ENCODE measurements at places on chromosomes 1 and 21.

GRCh38 chr1:59178339-59179187 lies 118.3 kb upstream of the FGGY start:
- no peak for DNase-seq

- DNase-seq = no peak
Observed at GRCh38 chr1:202112859-202113689, 9.6 kb upstream of the GPR37L1 start.

DNA sequence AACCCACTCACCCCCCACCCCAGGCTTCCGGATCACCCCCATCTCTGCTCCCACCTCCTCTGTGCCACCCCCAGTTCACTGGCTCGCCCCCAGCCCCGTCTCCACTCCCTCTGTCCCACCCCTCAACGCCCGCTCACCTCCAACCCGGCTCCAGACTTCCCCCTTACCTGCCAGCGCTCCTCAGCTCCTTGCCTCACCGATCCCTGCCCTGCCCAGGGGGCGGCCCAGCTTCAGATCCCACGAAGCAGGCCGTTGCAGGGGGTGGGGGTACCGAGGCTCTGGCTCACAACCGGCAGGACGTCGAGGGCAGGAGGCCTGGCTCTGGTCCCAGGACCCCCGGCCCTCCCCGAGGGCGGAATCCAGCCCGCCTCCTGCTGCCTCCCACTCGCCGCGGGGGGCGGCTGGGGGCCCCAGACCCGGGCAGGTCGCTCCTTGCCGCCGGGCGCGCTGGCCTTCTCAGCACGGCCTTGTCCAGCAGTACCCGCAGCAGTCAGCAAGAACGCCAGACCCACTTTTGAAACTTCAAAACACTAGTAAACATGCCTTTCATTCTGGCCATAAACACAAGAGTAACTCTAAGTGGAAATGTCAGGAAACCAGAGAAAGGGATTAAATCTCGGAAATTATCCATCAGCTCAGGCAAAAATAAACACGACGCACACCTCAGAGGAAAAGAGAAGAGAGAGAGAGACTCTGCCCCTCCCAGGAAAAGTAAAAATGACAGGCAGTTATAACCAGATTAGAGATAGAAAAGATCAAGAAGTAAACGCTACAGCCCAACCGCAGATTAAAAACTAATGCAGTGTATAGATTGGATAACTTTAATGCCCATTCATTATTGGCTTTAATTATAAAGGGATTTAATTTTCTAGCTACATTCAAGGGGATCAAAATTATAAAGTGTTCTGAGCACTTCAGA lies 1.0 kb upstream of the FAM89A start:
- DNase-seq = no peak

- no peak for DNase-seq
Observed at GRCh38 chr1:160168016-160168415, 16.6 kb downstream of the ATP1A4 start.

DNA sequence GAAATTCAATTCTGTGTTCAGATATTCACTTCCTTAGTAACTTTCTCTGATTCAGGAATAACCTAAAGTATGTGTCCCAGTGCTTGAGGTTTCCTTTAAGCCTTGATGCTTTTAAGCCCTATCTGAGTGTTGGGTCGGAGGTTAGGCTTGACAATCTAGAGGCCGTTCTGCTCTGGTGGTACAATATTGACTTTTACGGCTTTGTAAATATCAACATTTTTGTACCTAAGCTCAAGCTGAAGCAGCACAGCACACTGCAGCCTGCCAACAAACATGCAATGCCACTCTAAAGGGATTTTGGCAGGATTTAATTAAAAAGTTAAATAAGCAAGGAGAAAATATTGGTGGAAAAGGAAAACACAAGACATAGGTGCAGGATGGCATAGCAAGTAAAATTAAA lies 279.2 kb downstream of the NEGR1 start:
- no peak for DNase-seq

DNA sequence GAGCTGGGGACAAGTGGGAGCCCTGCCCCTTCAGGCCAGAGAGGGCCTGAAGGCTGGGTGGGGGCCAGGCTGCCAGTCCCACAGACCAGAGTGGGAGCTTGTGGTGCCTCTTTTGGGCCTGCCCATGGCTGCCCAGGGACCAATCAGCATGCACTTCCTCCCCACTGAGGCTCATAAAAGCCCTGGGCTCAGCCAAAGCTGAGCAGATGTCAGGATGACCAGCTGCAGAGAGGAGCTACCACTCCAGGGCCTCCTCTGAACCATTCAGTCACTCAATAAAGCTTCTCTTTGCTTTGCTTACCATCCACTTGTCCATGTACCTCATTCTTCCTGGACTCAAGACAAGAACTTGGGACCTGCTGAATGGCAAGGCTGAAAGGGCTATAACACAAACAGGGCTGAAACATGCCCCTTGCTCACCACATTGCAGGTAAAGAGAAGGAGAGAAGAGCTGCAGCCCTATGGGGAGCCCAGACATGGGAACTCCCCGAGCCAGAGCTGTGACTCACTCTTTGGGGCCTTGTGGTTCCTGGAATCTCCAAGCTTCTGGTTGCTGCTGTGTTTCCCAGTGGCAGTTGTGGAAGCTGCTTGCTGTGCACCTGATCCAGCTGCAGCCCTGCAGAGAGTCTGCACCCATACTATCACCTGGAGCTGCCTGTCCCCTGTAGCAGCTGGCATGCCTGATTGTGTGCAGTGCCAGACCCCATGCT lies 82.0 kb downstream of the OLFML3 start:
- no peak for DNase-seq

DNA sequence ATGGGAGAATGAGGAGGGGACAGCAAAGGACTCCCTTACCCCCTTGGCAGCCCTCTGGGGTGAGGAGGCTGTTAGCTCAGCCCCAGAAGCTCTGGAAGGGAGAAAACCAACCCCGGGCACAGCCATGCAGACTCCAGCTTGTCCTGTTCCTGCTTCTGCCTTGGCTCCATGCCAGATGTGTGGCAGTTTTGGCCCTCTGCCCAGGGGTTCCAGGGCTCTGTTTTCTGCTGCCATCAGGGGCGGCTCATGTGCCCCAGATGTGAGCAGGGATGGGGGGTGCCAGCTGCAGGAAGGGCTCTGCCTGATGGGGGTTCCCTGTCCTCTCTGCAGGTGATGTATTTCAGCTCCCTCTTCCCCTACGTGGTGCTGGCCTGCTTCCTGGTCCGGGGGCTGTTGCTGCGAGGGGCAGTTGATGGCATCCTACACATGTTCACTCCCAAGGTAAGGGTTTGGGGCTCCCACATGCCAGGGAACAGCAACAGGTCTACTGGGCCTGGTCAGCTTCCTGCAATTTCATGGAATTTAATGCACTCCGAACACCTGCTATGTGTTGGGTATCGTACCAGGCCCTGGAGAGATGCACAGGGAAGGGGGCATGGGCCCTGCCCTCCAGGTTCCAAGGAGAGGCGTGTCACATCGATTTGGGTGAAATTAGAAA lies 26.1 kb downstream of the SLC6A17 start:
- peak; percentile 22 for DNase-seq

DNA sequence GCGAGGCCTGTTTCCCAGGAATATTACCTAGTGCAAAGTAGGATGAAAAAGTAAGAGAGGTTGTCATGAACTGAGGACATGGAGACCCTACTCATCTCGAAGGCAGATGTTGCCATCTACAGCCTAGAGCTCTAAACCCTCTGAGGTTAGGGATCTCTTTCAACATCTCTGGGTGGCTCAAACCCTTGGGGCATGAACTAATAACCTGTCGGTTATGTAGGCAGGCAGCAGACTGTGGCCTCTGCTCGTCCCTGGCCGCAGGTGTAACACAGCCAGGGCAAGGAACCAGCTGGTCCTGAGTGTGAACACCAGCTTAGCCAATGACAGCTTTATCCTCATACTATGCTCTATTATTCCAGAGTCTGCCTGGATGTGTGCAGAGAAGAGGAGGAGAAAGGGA lies 13.2 kb downstream of the CAPZB start:
- no peak for DNase-seq

GRCh38 chr1:172448995-172449584 lies 5.2 kb upstream of the PIGC start:
- DNase-seq = no peak

DNA sequence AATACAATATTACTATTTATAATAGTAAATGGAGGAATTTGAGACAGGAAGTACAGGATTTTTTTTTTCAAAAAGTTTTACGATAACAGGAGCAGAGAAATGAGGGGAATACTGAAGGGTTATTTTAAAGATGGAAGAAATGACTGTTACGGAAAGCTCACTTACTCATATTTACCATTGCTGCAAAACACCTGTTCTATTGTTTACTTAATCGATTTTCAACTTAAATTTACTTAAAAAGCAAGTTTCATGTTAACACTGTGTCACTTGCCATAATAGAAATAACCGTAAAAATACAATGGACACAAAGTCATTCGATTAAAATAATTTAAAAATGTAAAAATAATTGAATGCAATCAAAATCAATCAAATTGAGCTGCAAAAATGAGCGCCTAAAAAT lies 3.4 kb upstream of the EXO1 start:
- no peak for DNase-seq

DNA sequence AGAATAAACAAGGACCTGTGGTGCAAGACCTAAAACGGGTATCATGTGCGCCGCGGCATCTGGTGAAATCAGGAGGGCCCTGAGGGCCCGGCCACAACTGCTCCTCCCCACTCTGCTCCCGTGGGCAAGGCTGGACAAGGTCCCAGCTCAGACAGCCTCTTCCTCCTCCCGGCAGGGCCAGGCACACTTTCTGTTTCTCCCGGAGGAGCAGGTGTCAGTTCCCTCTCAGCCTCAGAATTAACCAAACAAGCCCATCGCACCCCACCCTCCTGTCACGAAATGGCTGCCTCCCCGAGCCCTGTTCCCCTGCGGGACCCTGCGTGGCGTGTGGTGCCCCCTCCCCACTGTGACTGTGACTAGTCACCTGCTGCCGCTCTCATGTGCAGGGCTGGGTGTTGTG lies 15.2 kb downstream of the PTTG1IP start:
- no peak for DNase-seq

DNA sequence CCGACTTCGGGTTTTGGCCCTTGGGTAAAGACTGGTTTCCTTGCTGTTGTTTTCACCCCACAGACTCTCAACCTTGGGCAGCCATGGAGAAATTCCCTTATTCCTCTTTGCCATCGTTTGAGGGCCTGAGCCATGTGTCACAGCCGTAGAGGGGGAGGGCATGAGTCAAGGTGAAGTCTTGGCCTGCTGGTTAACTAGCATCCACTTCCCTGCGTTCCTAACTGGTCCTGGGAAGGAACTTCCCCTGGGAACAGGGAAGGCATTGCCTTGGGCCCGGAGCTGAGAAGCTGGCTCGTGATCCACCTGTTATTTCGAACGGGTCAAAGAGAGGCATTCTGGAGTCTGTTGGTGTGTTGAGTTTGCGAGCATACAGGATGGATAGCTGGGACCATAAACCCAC lies 464.9 kb downstream of the CAMTA1 start:
- no peak for DNase-seq

DNA sequence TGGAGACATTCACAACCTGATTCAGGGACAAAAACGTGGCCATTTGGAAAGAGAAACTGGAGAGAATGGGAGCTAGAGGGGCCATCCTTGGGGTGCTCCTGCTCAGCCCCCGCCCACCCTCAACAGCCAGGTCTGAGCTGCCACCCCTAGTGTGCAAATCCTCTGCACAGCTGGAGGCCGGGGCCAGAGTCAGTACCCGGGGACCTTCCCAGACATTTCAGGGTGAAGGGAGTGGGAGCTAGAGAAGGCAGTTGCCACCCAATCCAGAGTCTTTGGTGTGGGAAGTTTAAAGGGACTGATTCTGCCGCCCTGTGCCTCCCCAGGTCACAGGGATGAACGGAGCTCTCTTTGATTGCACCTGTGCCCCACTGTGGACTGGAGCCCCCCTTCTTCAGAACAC lies 397.4 kb downstream of the MATN1 start:
- DNase-seq = no peak

- DNase-seq = no peak
Observed at GRCh38 chr1:228120857-228121489, 11.9 kb upstream of the MRPL55 start.

DNA sequence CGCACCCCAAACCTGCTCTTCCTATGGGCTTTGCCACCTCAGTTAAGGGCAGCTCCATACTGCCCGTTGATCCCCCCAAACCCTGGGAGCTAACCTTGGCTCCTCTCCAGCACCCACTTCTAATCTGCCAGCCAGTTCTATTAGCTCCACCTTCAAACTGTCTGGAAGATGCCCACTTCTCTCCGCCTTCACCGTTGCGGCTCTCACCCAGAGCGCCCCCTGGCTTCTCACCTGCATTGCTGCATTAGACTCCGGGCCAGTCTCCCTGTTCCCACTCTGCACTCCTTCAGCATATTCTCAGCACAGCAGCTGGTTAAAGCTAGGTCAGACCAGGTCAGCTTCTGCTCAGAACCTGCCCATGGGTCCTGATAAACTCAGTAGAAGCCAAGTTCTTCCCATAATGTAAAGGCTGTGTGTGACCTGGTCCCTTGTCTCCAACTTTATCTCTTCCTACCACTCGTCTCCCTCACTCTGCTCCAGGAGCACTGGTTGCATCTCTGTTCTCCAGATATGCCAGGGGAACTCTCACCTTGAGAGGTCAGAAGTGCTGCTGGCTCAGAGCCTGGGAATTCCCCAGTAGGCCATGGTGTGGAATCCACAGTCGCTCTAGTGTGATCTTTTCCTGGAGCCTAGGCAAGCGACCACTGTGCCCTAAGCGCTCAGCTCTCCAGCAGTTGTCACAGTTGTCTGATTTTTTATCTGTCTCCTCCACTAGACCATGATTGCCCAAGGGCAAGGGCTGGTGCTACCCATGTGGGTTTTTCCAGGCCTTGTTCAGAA lies 150.3 kb downstream of the HMGB4 start:
- DNase-seq = no peak

- DNase-seq = no peak
Observed at GRCh38 chr1:98556521-98557158, 104.9 kb upstream of the SNX7 start.

- no peak for DNase-seq
Observed at GRCh38 chr1:37073854-37074379, 39.6 kb upstream of the GRIK3 start.

- no peak for DNase-seq
Observed at GRCh38 chr21:45470773-45471524, 66.0 kb downstream of the COL18A1 start.

DNA sequence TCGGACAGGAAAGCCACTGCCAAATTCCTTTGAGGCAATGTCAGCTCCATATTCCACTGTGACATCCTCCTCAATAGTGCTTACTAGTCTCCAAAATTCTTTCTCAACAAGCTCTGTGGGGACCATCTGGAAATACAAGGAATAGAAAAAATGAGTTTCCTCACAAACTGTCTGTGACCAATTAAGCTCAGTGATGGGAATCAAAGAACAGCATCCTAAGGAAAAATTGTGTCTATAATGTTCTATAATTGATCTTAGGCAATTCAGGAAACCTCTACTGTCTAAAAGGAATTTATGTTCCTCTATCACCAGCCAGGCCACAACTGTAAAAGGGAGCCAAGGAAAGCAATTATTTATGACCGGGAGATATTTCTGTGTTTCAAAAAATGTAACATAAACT lies 46.1 kb upstream of the SYT2 start:
- DNase-seq = no peak

All from right renal pelvis (tissue), 4 donors.